ENCODE measurements at places on chromosomes 13 and 19.

DNA sequence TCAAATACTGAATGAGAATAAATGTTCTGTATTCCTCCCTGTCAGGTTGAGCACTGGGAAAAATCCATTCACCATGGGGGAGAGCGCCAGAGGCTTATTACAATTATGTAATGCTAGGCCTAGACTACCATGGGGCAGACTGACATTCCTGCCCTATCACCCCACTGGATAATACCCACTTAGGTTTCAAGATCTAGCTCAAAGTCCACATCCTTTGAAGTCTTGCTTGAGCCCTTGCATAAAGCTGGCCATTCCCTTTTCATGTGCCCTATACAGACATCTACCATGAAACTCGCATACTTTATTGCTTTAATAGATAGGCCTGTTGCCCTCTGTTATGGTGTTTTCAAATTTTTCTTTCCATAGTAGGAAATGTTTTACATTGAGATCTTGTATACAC lies 149.3 kb downstream of the RGCC start:
- no peak for DNase-seq

GRCh38 chr19:2888731-2889224 lies 11.9 kb upstream of the ZNF57 start:
- DNase-seq: no peak

DNA sequence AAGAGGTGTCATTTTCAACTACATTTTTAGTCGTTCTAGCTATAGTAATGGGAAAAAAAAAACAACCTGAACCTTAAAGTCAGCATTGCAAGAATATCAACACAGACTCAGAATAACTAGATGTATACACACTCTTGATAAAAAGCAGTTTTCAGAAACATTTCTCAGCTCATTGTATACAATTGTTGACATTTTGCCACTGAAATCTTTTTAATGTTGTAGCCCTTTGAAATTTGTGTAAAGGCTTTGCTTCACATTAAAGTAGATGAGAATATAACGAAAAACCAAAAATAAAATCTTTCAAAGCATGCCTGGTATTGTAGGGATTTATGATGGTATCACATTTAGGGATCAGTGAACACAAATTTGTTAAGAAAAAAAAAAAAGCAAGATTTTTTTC lies 87.2 kb upstream of the SLC10A2 start:
- no peak for DNase-seq

DNA sequence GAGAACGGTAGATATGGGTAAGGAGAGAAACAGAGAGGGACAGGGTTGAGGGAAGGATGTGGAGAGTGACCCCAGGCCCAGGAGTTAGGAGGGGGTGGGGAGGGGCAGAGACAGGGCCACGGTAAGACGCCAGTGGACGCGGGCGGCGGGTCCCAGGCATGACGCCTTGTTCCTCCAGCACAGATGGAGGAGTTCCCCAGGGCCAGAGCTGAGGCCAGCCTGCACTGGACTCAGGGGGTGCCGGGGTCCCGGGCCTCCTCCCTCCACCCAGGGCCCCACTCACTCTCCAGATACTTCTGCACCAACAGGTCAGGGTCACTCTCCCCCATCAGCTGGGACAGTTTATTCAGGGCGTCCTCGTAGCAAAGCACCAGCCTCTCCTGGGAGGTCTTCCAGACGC lies 22.0 kb upstream of the EMP3 start:
- no peak for DNase-seq

- DNase-seq: no peak
These were observed 2.9 kb upstream of the CD70 start for GRCh38 chr19:6593651-6594416.

GRCh38 chr13:40974460-40975407 lies 44.4 kb downstream of the ELF1 start:
- peak; percentile 40 for DNase-seq

DNA sequence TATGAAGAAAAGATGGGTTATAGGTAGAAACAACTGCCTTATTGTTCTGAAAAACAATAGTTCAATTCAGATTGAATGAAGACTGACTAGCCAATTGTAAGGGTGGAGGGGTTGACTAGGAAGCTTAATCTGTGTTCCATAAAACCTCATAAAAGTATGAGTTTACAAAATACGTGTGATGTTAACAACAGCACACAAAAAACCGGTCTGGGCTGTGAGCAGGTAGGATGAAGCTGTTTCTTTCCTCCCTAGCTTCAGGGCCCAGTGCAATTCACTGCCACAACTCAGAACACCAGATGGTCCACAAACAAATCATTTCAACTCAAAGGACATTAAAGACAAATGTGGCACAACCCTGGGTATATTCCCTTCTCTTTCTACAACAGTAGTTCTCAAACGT lies 3.2 kb downstream of the OXGR1 start:
- DNase-seq: no peak

DNA sequence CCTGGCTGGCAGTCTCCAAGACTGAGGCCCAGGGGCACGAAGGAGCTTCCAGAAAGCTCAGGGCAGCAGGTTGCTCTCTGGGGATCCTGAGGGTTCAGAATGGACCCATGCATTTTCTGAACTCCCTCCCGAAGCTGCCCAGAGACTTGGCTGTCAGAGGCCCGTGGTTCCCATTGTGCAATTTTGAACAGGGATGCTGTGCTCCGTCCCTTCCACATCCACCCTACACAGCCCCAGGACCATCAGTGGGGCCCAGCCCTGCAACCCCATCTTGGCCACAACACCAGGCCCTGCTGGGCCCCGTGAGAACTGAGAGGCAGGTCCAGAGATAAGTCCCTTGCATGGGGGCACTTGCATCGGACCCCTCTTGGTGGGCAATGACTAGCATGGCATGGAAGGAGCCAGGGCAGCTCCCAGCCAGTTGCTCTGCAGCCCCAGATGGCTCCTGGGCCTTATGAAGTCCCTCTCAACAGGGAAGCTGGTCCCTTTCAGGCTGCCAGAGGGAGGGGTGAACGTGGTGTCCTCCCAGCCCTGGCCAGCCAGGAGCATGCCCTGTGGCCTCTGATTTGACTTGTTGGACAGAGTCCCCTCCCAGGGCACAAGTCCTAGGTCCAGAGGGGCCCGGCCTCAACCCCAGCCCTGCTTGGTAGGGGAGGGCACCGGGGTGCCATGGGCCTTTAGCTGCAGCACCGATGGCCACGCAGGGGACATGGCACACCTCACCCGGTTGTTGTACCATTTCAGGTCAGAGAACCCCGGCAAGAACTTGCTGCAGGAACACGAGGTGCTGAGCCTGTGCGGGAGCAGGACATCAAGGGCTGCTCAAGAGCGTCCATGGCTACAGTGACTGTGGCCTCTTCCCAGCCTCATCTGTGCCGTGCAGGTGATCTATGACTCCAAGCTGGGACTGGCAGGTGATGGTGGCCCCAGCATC lies 17.3 kb upstream of the ZNF14 start:
- DNase-seq: no peak

- DNase-seq: peak; percentile 76
These were observed 30.2 kb upstream of the NANOS3 start for GRCh38 chr19:13846557-13847406.

DNA sequence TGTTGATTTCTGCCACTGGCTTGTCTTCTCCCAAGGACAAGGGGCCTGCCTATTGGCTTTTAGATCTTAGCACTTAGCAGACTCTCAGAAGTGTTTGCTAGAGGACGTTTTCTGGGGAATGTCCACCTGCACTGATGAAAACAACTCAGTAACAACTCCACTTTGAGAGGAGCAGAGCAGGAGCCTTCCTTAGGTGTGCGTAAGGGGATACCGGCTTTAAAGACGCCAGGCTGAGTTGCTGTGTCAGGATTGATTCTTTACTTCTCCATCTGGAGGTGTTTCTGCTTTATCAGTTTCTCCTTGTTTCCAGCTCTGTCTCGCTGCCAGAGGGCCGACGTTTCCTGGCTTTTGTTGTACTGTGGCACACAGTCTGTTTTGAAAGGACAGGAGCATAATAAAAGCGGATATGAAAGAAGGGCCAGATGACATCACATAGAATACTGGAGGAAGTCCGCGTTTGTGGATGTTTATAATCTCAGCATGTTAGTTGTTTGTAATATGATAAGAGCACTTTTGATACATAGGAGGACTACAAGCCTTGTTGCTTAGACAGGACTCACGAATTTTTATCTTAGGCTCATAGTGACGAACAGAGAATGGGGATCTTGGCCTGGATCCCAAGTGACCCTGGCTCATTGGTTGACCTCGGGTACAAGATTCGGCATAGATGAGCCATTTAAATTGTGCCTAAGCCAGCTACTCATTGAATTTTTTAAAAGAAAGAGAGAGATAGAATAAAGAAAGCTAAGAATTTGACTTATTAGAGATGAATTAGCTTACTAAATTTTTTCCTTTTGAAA lies 34.6 kb downstream of the COL4A2 start:
- peak; percentile 55 for DNase-seq

All from Ammon's horn (tissue), 1 donor.